ENCODE measurements at places on chromosomes 16 and 17.

- H3K27me3 ChIP-seq, result no peaks in the 10 kb centered on the region
- no peak overlapping the region for H3K27ac ChIP-seq
- H3K4me3 ChIP-seq, result no peak overlapping the region
- peaks cover 14% of the 10 kb centered on the region for H3K4me1 ChIP-seq
- H3K36me3 ChIP-seq, result peaks cover 37% of the 10 kb centered on the region
Measured at GRCh38 chr17:21292867-21293830, 8.6 kb downstream of the MAP2K3 start.

DNA sequence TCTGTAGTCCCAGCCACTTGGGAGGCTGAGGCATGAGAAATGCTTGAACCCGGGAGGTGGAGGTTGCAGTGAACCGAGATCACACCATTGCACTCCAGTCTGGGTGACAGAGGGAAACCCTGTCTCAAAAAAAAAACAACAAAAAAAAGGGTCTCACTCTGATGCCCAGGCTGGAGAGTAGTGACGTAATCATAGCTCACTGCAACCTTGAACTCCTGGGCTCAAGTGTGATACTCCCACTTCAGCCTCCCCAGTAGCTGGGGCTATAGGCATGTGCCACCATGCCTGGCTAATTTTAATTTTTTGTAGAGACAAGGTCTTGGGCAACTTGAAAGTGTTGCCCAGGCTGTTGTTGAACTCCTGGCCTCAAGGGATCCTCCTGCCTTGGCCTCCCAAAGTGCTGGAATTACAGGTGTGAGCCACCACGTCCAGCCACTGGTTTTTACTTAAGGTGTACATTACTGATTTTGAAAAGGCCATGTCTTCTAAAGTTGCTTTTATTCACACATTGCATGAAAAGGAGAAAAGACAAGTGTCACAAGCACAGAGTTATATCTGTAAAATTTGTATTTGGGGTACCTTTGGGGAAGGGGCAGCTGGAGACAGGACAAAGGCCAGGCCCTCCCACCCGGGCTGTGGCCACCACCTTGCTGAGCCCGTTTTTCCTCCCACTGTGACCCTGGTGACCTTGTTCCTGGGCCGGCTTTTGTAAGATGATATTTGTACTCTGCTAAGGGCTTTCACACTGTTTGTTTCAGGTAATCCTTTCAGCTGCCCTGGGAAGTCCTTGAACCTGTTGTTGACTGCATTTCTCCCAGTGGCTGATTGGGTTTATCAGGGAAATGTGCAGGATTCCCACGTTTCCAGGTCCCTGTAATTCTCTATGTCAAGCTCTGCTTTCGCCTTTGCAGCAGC lies 11.5 kb downstream of the GPT2 start:
- H3K36me3 ChIP-seq, result no peaks in the 10 kb centered on the region
- no peak overlapping the region for H3K27ac ChIP-seq
- H3K4me3 ChIP-seq, result no peak overlapping the region

DNA sequence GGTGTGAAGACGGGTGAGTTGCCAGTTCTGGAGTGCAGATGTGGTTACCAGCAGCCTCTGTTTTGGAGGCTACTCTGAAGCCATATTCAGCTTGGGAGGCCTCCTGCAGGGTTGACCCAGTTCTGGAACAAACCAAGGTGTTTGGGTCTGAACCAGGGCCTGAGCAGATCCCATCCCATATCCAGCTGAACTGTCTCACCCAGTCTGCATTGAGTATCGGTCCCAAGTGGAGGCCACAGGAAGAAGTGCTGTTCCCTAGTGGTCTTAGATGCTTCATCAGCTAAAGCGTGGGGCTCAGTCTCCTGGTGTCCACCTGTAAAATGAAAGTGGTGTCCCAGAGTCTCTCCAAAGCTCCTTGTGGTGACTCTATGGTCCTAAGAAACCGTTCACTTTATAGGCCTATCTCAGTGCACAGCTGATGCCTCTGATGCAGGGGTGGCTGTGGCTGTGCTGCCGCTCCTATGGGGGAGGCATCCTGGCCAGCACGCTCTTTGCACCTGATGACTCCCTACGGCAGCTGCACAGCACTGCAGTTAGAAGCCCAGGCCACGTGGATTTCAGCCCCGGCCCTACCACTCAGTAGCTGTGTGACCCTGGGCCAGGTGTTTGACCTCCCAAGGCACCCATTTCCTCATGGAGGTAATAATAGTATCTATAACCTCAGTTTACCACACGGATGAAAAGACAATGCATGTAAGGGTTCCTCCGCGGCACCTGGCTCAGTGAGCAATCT lies 21.0 kb downstream of the CBX4 start:
- no peak for DNase-seq
- H3K4me1 ChIP-seq, result peaks cover 6% of the 10 kb centered on the region
- peaks cover 62% of the 10 kb centered on the region for H3K27me3 ChIP-seq
- no peak overlapping the region for H3K4me3 ChIP-seq
- H3K36me3 ChIP-seq, result no peaks in the 10 kb centered on the region

GRCh38 chr17:10316801-10317542 lies 55.8 kb downstream of the MYH13 start:
- H3K27me3 ChIP-seq, result no peaks in the 10 kb centered on the region
- no peak overlapping the region for H3K4me3 ChIP-seq
- peaks cover 8% of the 10 kb centered on the region for H3K4me1 ChIP-seq
- peak; percentile 74 for DNase-seq

- no peaks in the 10 kb centered on the region for H3K36me3 ChIP-seq
- peaks cover 29% of the 10 kb centered on the region for H3K27me3 ChIP-seq
Measured at GRCh38 chr17:74529243-74529642, 2.0 kb downstream of the CD300LB start.

GRCh38 chr17:55289106-55289446 lies 24.3 kb downstream of the HLF start:
- no peak overlapping the region for H3K4me3 ChIP-seq
- no peaks in the 10 kb centered on the region for H3K36me3 ChIP-seq
- no peak for DNase-seq

DNA sequence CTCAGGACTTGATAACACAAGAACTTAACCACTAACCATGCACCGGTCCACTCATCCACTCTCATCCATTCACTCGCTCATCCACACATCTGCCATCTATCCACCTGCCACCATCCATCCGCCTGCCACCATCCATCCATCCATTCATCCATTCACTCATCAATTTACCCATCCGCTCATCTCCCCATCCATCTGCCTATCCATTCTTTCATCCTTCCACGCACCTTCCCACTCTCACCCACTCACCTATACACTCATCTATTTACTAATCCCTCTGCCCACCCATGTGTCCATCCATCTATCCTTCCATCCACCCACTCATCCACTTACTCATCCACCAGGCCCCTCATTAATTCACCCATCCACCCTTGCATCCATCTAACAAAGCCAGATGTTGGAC lies 131.0 kb downstream of the MRM1 start:
- peaks cover 19% of the 10 kb centered on the region for H3K4me1 ChIP-seq
- no peak overlapping the region for H3K4me3 ChIP-seq
- H3K36me3 ChIP-seq, result peaks cover 1% of the 10 kb centered on the region
- peaks cover 10% of the 10 kb centered on the region for H3K27me3 ChIP-seq

- H3K4me3 ChIP-seq, result no peak overlapping the region
- H3K4me1 ChIP-seq, result peaks cover 36% of the 10 kb centered on the region
- no peak for DNase-seq
- H3K36me3 ChIP-seq, result peaks cover 2% of the 10 kb centered on the region
- H3K27me3 ChIP-seq, result no peaks in the 10 kb centered on the region
Measured at GRCh38 chr16:17301184-17301583, 169.6 kb downstream of the XYLT1 start.

GRCh38 chr17:42484304-42484703 lies 25.6 kb downstream of the ATP6V0A1 start:
- peaks cover 34% of the 10 kb centered on the region for H3K36me3 ChIP-seq
- peak overlapping the region; percentile 51 for H3K4me3 ChIP-seq
- peaks cover 3% of the 10 kb centered on the region for H3K27me3 ChIP-seq
- peak; percentile 93 for DNase-seq
- peak overlapping the region; percentile 52 for H3K27ac ChIP-seq

DNA sequence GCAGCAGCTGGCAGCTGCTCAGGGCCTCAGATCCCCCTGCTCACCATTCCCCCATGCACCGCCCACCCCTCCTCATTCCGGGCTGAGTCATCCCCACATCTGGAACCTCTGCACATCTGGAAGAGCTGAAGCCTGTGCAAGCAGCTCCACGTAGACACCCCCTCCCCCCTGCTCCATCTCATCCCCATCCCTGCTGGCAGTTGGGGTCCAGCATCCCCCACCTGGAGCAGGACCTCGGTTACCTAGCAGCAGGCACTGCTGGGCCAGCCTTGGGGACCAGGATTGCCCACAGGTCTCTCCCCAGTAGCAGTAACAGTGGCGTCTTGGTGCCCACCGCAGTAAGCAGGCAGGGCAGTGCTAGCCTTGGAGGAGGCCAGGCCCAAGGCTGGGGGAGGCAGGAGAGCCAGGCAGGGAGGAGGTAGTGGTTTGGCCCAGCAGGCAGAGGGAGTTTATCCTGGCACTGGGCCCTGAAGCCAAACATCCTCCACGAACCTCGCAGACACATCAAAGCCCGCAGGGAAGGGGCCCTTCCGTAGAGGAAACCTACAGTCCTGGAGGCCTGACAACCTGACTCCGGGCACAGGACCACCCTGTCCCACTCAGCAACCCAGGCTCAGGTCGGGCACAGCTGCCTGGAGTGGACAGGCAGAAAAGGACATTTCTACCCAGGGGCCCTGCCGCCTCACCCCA lies 7.7 kb upstream of the TMEM92 start:
- H3K36me3 ChIP-seq, result no peaks in the 10 kb centered on the region
- peaks cover 11% of the 10 kb centered on the region for H3K27me3 ChIP-seq

GRCh38 chr16:65621640-65622039 lies 499.8 kb upstream of the CDH11 start:
- H3K4me3 ChIP-seq, result no peak overlapping the region
- no peaks in the 10 kb centered on the region for H3K4me1 ChIP-seq
- H3K27ac ChIP-seq, result no peak overlapping the region
- H3K36me3 ChIP-seq, result no peaks in the 10 kb centered on the region
- H3K27me3 ChIP-seq, result no peaks in the 10 kb centered on the region

DNA sequence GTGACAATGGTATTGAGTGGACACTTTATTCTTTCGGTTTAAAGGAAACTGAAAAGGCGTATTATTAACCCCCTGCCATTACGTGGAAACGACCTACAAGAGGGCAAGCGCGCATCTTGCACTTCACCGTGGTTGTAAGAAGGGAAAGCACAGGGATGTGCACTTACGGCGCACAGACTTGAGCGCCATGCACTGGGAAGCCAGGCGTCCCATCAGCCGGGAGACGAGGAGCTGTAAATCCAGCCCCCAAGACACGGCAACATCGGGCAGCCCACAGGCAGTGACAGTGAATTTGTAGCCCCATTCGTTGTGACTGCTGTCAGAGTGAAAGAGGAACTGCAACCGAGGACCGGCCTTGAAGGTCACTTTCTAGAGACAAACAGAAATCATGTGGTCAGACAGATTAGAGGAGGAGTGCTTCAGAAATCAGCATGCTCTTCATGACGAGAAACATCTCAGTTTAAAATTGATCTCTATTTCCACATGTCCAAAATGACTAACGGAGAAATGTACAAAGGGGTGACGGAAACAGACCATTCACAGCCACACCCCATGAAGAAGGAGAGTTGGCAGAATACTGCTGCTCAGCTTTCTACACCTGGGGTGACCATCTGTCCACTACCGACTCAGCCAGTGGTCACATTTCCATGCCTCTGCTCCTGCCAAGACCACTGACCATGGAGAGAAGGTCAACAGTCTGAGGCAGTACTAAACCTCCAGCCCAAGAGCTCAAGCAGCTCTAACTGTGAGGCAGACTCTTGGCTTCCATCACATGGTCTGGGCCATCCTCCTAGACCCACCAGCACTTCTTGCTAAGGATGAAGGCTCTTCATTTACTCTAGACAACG lies 68.6 kb downstream of the ZZEF1 start:
- peaks cover 62% of the 10 kb centered on the region for H3K36me3 ChIP-seq
- no peak for DNase-seq
- H3K4me3 ChIP-seq, result no peak overlapping the region
- H3K27me3 ChIP-seq, result no peaks in the 10 kb centered on the region
- no peaks in the 10 kb centered on the region for H3K4me1 ChIP-seq

DNA sequence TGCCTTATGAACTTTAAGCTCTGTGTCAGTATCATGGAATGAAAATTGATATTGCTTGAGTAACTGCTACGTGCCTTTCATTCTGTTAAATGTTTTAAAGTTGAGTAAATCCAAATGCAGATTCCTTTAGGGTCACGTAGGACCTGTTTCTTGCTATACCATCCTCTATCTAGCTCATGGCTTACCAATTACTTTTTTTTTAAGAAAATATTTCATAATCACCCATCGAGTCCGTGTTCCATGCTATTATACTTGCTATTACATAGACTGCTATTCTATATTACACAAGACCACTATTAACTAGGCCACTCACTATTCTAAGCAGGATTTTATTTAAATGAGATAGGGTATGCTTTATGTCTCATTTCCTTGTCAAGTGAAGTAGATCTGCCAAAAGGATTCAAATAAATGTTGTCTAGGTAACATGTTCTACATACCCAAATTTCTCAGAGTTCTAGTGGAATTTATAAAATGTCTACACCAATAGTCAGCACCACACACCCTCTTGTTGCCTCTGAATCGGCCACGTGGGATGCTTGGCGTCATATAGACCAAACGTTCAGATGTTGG lies 11.9 kb downstream of the ANKFN1 start:
- no peak for DNase-seq
- H3K27ac ChIP-seq, result no peak overlapping the region
- H3K36me3 ChIP-seq, result no peaks in the 10 kb centered on the region
- H3K4me3 ChIP-seq, result no peak overlapping the region
- peaks cover 3% of the 10 kb centered on the region for H3K27me3 ChIP-seq

GRCh38 chr17:8225813-8226535 lies 15.6 kb upstream of the AURKB start:
- peaks cover 45% of the 10 kb centered on the region for H3K36me3 ChIP-seq
- peak; percentile 91 for DNase-seq
- peak overlapping the region; percentile 70 for H3K27ac ChIP-seq
- peaks cover 49% of the 10 kb centered on the region for H3K4me1 ChIP-seq
- peaks cover 6% of the 10 kb centered on the region for H3K27me3 ChIP-seq

GRCh38 chr16:51655249-51655648 lies 504.2 kb upstream of the SALL1 start:
- no peak overlapping the region for H3K27ac ChIP-seq
- no peak for DNase-seq
- no peaks in the 10 kb centered on the region for H3K4me1 ChIP-seq

- DNase-seq, result no peak
- H3K4me1 ChIP-seq, result no peaks in the 10 kb centered on the region
- no peak overlapping the region for H3K4me3 ChIP-seq
- H3K27ac ChIP-seq, result no peak overlapping the region
Measured at GRCh38 chr16:79970551-79971236, 370.2 kb upstream of the MAF start.

- H3K4me3 ChIP-seq, result no peak overlapping the region
- no peaks in the 10 kb centered on the region for H3K4me1 ChIP-seq
- no peaks in the 10 kb centered on the region for H3K36me3 ChIP-seq
Measured at GRCh38 chr16:4591706-4592470, 22.8 kb downstream of the UBALD1 start.

- H3K27me3 ChIP-seq, result no peaks in the 10 kb centered on the region
- no peaks in the 10 kb centered on the region for H3K4me1 ChIP-seq
- no peak for DNase-seq
- no peaks in the 10 kb centered on the region for H3K36me3 ChIP-seq
- H3K27ac ChIP-seq, result no peak overlapping the region
- no peak overlapping the region for H3K4me3 ChIP-seq
Measured at GRCh38 chr17:17540935-17541639, 44.9 kb upstream of the RASD1 start.

- no peaks in the 10 kb centered on the region for H3K27me3 ChIP-seq
- H3K4me1 ChIP-seq, result peaks cover 29% of the 10 kb centered on the region
Measured at GRCh38 chr17:80837711-80838110, 153.9 kb upstream of the CHMP6 start.
